ENCODE measurements at places on chromosomes 3 and 15.

DNA sequence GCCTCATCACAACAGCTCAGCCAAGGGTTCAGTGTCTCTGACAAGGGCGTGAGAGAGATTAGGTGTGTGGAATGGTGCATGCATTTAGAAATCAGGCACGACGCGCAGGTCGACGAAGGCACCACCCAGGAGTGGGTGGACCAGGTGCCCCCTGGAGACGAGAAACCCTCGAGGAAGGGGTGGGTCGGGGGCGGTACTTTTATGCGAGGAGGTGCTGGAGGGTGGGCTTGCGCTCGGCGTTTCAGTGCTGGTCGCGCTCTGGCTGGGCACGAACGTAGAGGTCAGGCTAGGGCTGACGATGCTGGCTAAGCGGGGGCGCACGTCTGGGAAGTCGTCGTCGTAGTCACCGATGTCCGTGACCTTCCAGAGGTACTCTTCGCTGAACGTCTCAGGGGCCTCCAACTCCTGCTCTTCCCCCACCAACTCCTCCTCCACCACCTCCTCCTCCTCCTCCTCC, 393 bp downstream of the ERICH6 start:
- peak; percentile 52 for DNase-seq

DNA sequence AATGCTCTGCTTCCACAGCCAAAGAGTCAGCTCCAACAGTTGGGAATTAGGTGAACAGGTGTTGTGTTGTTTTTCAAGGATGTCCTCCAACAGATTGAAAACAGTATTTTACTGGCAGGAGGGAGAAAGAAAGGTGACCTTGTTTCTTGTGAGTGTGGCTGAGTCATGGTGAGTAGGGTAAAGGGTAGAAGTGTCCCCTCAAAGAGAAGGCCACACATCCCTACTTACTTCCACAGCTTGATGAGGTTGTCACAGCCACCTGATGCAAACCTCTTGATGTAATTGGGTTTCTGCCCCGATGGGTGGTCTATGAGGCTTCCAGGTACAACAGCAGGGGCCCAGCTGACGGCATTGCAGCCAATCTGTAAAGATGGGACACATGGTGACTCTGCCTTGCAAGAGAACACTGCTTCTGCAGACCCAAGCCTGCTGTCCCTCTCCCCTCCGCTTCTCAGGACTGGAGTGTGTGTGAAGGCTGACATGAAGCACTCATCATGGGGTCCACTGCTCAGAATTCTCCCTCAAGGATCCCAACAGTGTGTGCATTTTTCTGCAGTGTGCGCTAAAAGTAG, 12.7 kb upstream of the GHRL start:
- no peak for DNase-seq

DNA sequence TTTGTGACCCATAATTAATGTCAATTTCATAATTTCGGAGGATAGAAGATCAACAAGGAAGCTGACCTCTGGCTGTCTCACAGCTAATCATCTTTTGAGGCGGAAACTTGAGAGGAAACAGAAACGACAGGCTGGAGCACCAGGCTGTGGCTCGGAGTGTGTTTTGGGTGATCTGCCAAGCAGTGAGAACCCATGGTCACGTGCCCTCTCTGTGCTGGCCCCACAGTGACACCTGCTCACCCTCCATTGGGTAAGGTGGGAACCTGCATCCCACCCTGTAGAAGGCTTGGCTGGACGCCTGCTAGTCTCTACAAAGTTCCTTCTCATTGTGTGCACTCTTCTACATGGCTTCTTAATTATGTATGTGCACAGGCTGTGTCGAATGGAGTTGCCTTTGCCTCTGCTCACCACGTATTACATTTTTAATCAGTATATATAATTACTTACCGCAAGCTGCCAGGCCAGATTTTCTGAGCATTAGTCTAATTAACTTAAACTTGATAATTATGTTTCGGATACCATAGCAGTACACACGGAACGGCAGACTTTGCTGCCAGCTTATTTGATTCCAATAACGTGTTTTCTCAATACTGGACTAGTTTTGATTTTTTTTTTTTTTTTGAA, 719.4 kb upstream of the CFAP20DC start:
- DNase-seq = no peak

GRCh38 chr3:108448593-108448992, 61.8 kb downstream of the MYH15 start:
- no peak for DNase-seq

- peak; percentile 13 for DNase-seq
Measured at GRCh38 chr3:71478568-71478967, 105.0 kb downstream of the FOXP1 start.

GRCh38 chr3:116476691-116477090, 31.4 kb upstream of the LSAMP start:
- DNase-seq = no peak

Data from effector CD8-positive, alpha-beta T cell (primary cell).